ENCODE measurements at places on chromosomes 12 and 14.

- DNase-seq, result no peak
Observed at GRCh38 chr14:28755884-28756268, 10.7 kb upstream of the FOXG1 start.

GRCh38 chr14:33483541-33483940 lies 467.3 kb downstream of the EGLN3 start:
- no peak for DNase-seq

- DNase-seq, result no peak
Observed at GRCh38 chr12:108890208-108890607, 10.3 kb downstream of the DAO start.

- no peak for DNase-seq
Observed at GRCh38 chr14:76759589-76759988, 1.7 kb upstream of the VASH1 start.

GRCh38 chr14:93054006-93054405 lies 61.7 kb downstream of the ITPK1 start:
- no peak for DNase-seq

- no peak for DNase-seq
Observed at GRCh38 chr14:53432378-53432802, 279.3 kb upstream of the DDHD1 start.

DNA sequence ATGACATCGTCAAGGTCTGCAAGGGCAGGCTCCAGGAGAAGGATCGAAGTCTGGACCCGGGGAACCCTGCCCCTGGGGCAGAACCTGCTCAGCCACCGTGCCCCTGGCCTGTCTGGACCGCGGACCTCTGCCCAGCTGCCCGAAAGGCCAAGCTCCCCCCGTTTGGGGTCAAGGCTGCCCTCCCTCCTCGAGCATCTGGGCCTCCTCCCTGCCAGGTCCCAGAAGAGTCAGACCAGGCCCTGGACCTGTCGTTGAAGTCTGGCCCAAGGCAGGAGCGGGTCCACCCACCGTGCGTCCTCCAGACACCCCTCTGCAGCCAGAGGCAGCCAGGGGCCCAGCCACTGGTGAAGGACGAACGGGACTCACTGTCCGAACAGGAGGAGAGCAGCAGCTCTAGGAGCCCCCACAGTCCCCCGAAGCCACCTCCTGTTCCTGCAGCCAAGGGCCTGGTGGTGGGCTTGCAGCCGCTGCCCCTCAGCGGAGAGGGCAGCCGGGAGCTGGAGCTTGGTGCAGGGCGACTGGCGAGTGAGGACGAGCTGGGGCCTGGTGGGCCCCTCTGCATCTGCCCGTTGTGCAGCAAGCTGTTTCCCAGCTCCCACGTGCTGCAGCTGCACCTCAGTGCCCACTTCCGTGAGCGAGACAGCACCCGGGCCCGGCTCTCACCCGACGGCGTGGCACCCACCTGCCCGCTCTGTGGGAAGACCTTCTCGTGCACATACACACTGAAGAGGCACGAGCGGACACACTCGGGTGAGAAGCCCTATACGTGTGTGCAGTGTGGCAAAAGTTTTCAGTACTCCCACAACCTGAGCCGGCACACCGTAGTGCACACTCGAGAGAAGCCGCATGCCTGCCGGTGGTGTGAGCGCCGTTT lies 856 bp downstream of the ZBTB42 start:
- peak; percentile 52 for DNase-seq

DNA sequence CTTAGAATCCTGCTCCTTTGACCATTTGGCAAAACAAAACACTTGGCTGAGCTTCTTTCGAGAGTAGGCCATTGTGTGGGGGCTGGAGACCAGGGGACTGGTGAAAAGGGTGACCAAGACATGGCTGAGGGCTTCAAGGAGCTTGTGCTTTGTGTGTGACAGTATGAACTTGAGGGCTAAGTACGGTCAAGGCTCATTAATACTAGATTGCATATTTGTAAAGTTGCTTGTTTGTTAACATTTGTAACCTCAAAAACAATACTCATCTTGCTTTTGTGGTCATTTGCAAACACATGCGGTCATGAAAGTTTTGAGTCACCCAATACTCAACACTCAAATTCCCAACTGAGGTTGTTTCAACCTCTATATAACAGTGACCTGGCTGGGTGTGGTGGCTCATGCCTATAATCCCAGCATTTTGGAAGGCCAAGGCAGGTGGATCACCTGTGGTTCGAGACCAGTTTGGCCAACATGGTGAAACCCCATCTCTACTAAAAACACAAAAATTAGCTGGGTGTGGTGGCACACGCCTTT lies 42.5 kb downstream of the ZFYVE26 start:
- DNase-seq, result no peak

- DNase-seq, result no peak
Observed at GRCh38 chr14:71659159-71659558, 273.1 kb upstream of the RGS6 start.

DNA sequence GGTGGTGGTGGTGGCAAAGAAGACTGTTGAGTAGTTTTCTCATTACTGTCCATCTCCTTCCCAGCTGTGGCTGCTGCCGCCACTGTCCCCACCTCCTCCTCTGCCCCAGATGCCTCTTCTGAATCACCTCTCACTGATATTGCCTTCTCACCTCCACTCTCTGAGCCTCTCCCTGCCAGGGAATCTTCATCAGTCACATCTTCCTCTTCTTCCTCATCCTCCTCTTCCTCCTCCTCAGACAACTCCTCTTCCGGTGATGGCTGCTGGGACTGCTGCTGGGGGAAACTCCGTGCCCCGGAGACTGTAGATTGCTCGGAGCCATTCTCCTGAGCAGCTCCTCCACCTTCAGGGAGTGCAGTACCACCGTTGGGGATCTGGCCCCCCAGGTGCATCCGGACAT lies 2.9 kb downstream of the SALL2 start:
- no peak for DNase-seq

DNA sequence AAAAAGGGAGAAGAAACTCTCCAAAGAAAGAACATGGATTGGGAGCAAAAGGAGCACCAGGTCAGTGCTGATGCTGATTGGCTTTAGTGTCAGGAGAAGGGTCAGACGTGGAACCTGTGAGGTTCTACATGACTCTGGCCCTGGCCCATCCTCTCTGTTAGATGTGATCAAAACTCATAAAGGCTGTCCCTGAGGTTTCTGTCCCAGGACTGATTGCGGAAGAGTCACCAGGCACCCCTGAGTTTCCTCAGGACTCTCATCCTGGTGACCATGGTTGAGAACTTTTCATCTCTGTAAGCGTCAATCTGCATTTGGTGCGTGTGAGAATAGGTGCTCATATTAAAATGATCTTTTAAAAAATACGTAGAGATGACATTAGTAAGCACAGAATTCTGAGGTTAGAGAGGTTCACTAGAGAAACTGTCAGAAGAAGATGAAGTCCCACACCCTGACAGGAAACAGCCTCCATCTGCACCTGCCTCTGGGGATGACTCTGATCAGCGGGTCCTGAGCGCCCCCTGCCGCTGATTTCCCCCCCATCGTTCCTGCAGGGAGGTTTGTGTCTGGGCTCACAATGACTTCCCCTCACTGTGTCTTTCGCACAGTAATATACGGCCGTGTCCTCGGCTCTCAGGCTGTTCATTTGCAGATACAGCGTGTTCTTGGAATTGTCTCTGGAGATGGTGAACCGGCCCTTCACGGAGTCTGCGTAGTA lies 741.8 kb downstream of the TMEM121 start:
- DNase-seq, result peak; percentile 69

DNA sequence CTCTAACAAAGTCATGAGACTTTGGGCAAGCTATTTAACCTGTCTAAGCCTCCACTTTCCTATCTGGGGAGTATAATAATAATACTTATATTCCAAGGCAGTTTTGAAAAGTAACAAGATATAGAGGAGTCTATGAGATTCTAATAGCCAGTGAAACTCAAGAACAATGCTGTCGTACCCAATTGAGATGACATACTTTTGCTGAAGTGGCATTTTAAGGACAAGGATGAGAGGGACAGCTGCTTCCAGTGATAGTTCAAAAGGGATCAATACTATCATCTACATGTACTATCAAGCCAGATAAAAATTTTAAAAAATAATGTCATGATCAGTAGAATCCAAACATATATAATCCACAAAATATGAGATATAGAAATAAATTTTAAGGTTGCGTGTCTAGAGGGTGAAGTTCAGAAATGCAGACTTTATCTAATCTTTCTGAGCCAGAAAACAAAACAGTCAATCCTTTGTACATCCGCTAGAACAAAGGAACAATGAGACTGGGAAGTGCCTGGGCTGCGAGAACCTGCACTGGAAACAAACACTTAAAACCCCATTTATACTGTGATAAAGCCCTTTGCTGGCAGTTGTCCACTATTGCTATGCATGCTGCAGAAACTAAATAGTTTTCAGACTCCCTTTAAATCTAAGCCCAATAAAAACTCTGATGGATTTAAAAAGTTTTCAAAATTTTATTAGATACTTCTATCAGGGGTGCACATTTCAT lies 38.6 kb downstream of the PTPRB start:
- peak; percentile 66 for DNase-seq

DNA sequence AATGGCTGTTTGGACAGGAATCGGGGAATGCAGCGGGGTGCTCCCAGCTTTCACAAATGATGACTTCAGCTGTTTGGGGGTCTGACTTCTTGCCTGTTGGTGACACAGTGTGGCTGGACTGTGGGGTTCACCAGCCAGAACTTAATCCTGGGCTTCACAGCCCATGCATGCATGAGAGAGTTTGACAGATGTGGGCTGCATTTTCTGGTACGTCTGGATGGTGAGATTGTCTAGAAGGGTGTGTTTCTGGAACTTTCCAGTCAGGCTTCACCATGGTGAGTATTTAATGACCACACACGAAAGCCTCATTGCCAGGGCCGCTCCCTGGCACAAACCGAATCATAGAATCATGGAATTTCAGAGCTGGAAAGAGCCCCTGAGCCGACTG lies 29.6 kb downstream of the CHST11 start:
- no peak for DNase-seq

DNA sequence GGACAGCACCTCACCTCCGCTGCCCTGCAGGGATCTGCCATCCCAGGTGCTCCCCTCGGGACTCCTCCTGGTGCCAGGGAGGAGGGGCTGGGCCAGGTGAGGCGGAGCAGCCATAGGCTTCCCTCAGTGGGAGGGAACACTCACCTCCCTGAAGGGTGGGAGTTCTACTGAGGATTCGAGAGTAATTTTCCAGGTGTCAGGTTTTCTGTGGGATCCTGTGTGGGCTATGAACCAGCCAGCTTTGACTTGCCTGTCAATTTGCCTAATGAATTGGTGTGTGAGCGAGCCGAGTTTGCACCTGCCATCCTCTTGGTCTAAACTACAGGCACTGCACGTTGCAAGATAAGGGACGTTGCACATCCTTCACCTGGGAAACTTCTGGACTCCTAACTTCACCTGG lies 50.3 kb downstream of the NOC4L start:
- no peak for DNase-seq

DNA sequence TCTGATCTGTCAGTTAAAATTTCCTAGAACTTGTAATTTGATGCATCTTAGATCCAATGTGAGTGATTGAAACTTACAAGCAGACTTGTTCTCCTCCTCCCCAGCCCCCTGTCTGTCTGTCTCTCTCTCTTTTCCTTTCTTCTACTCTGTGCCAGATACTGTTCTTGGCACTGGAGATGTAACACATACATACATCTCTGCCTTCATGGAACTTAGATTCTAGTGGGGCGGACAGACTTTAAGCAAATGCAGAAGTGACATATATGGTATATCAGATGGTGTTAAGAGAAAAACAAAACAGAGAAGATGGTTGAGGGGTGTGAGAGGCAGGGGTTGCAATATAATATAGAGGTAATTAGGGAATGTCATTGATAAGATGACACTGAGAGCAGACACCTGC lies 6.6 kb downstream of the CHST11 start:
- DNase-seq, result no peak

DNA sequence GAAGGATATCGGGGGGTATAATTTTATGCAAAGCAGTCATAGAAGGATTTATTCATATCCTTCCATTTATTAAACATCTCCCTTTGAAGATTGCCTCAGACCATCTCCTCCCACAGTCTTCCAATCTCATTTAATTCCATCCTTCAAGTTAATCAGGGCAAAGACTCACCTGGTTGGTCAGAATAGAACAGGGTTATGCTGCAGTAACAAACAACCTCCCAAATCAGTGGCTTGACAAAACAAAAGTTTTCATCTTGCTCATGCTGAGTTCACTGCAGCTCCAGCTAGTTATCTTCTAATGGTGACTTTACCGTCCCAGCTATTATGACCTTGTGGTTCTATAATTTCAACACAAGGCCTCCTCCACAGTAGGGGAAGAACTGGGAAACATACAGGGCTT lies 48.8 kb upstream of the MTERF2 start:
- DNase-seq, result no peak

GRCh38 chr12:75366629-75367028 lies 24.3 kb upstream of the GLIPR1L2 start:
- DNase-seq, result no peak

Measured in heart left ventricle (tissue), 16 donors.